Amniotic stem cell (primary cell): ENCODE measurements at places on chromosomes 16 and 17.

GRCh38 chr16:89704281-89704680, 2.8 kb upstream of the SPATA2L start:
- DNase-seq = no peak

- no peak for DNase-seq
Observed at GRCh38 chr16:57238682-57239081, 6.4 kb upstream of the ARL2BP start.

GRCh38 chr17:81342269-81343070, 47.4 kb upstream of the SLC38A10 start:
- DNase-seq = no peak

DNA sequence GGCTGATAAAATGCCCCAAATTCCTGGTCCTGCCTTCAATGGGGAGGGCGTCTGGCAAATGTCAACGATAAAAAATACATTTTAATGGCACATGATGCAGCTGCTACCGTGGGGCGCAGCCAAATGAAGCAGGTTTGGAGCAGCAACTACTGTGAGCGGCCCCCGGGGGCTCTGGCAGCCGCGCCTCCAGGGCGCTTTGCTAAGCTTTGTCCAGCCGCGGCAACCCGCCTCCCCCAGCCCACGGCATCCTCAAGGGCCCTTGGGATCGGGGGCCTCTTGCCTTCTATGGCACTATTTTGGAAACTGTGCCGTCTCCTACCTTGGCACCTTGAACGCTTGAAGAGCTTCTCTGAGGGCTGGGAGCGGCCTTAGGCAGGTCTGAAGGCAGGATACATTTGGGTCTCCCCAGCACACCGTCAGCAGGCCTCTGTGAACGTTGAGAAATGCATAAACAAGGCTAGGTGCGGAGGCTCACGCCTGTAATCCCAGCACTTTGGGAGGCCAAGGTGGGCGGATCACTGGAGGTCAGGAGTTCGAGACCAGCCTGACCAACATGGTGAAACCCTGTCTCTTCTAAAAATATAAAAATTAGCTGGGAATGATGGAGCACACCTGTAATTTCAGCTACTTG, 25.1 kb downstream of the TBX4 start:
- DNase-seq = no peak

- DNase-seq = no peak
Observed at GRCh38 chr16:88793251-88793954, 8.4 kb upstream of the PIEZO1 start.

DNA sequence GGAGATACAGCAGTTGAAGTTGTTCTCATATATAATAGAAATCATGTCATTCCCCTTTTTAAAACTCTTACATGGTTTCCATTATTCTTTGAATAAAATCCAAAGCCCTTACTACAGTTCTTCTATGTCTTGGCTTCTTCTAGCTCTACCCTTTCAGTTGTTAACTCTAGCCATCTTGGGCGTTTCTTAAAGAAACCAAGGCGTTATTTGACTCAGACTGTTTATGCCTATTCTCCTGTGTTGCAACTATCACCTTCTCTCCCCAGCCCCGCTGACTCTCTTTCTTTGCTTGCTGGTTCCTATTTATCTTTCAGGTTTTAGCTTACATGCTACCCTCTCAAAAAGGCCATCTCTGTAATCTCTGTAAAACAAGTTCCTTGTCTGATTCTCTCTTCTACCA, 32.7 kb downstream of the NFATC3 start:
- no peak for DNase-seq

DNA sequence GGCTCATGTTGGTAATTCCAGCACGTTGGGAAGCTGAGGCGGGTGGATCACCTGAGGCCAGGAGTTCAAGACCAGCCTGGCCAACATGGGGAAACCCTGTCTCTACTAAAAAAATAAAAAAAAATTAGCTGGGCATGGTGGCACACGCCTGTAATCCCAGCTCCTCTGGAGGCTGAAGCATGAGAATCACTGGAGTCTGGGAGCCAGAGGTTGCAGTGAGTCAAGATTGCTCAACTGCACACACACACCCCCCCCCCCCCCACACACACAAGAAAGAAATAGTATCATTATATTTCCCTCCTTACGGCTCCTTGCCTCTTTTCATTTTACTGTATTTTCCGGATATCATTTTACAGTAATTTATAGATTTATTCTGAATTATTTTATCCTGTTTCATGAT, 963.1 kb upstream of the GOT2 start:
- DNase-seq = no peak

DNA sequence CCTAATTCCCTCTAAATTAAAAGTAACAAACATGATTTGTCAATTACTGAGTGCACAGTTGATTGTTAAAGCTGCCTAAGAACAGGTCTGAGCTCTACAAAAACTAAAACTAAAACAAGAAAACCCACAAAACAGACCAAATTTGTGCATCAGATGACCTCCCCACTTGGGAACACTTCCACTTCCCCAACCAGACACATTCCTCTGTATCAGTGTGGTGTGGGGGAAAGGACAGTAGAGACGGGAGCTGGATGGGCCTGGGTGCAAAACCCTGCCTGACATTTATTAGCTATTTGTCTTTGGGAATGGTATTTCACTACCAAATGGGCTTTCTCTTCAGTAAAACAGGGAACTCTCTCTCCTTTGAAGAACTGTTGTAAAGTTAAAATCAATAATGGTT, 29.8 kb downstream of the STAT3 start:
- DNase-seq = no peak

DNA sequence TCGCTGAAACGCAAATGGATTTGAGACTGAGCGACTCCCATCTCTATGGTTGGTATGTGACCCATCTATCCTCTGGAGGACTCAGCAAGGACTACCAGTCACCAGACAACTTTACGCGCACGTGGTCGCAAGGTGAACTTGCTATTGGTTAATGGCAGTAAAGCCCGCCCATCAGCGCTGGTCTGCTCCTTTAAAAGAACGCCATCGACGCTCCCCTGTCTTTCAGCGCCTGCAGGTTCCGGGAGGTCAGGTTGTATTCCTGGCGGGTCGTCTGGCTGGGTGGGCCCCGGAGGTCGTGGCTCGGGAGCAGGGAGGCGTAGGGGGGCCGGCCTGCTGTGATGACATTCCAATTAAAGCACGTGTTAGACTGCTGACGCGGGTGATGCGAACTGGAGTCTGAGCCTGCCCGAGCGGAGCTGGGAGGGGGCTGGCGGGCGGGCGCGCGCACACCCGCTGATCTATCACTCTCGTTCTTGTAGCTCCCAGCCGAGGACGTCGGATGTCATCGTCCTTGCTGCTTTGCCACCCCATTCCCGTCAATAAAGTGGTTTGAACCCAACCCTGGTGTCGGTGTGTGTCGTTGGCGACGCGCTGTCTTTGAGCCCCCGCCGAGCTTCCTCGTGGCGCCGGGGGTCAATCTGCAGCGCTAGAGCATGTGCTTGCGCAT, 15.9 kb upstream of the ERN1 start:
- peak; percentile 97 for DNase-seq

GRCh38 chr17:58352596-58353388, 791 bp upstream of the SUPT4H1 start:
- no peak for DNase-seq

DNA sequence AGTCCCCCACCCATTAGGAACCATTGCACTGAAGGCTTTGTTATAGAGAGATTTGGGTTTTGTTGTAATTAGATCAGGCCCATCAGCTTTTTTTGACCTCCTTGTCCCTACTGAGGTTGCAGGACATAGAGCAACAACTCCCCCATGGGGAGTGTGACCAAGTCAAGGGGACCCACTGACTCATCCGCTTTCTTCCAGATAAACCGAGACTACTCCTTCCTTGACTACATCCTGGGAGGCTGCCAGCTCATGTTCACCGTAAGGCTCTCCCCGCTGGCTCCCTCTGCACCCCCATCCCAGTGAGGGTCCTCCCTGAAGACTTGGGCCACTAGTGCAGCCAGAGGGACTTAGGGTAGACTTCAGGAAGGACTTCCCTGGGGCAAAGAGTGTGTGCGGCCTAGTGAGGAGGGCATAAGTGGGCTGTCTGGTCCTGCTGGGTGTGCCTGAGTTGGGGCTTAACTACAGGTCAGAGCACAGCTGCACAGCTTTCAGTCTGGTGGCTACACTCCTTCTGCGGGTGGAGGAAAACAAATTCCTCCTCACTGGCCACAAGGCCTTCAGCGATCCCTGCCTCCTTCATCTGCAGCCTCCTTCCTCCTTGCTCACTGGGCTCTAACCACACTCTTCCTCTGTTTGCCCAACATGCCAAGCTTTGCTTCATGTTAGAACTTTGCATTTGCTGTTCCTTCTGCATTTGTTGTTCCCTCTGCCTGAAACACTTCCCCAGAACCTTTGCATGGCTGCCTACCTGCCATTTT, 31.0 kb downstream of the CPNE2 start:
- no peak for DNase-seq

DNA sequence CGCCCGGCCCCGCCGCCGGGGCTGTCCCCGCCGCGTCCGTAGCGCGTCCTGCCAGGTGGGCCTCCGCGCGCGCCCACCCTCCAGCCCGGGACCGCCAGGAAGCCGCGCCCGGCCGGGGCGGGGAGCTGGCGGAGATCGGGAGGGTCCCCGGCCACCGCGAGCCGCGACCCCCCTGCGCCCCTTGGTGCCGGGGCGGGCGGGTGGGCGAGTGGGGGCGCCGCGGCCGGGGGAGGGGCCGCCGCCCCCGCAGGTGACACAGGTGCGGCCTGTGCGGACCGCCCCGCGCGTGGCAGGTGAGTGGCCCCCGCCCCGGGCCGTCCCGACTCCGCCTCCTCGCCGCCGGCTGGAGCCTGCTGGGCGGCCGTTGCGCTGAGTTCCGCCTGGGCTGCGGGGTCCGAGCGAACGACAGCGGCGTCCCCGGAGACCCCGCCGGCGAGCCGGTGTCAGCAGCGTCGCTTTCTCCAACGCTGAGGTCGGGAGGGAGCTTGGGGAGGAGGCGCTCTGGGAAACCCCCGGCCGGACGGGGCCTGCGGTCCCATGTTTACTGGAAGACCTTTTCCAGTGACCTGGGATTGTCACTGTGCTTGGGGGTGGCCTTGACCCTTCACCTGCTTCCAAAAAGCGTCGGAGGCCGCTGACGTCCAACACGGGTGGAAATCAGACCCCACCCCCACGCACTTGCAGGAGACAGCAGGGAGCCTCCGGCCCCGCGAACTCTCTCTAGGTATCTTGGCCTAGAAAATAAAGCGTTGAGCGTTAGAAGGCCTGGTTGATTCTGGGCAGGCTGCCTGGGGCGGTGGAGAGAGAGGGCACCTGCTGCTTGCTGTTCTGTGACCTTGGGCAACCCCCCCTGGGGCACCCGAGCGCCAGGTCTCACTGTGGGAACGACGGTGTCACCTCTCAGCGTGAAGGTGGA, 542 bp downstream of the KLHL36 start:
- no peak for DNase-seq

DNA sequence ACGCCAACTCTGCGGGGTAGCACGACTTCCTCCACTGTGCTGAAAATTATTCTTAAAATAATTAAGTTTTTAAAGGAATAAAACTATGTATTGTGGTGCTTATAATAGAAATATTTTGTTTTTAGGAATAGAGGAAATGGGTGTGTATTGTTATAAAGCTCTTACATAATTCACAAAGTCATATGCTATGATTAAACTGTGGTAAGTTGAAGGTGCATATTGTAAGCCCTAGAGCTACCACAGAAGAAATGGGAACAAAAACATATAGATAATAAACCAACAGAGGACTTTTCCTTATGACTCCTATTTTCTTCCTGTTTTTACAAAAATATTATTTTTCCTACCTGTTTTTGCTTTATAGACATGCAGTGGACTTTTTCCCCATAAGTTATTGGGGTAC, 4.3 kb upstream of the SLFN11 start:
- no peak for DNase-seq

- DNase-seq = no peak
Observed at GRCh38 chr16:84827131-84827574, 7.4 kb downstream of the CRISPLD2 start.

- no peak for DNase-seq
Observed at GRCh38 chr16:81003610-81004460, 2.9 kb downstream of the CMC2 start.

GRCh38 chr17:71821511-71821910, 299.3 kb upstream of the SOX9 start:
- no peak for DNase-seq

- no peak for DNase-seq
Observed at GRCh38 chr17:80529904-80530292, 14.7 kb upstream of the RPTOR start.

DNA sequence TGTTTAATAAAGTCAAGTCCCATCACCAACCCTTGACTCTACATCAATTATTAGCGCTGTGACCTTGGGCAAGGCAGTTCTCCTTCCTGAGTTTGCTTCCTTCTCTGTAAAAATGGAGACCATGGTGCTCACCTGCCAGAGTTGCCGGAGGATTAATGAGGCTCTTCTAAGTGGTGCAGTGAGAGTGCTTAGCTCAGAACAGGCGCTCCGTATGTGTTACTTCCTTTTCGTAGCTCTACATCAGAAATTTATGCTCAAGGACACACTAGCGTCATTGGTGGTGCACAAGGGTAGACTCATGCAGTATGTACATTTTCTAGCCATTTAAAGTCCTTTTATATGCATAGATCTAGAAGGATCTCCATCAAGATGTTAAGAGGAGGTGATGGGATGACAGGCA, 17.4 kb upstream of the CMIP start:
- DNase-seq = no peak

GRCh38 chr17:17446666-17447155, 30.1 kb upstream of the MED9 start:
- DNase-seq = no peak

DNA sequence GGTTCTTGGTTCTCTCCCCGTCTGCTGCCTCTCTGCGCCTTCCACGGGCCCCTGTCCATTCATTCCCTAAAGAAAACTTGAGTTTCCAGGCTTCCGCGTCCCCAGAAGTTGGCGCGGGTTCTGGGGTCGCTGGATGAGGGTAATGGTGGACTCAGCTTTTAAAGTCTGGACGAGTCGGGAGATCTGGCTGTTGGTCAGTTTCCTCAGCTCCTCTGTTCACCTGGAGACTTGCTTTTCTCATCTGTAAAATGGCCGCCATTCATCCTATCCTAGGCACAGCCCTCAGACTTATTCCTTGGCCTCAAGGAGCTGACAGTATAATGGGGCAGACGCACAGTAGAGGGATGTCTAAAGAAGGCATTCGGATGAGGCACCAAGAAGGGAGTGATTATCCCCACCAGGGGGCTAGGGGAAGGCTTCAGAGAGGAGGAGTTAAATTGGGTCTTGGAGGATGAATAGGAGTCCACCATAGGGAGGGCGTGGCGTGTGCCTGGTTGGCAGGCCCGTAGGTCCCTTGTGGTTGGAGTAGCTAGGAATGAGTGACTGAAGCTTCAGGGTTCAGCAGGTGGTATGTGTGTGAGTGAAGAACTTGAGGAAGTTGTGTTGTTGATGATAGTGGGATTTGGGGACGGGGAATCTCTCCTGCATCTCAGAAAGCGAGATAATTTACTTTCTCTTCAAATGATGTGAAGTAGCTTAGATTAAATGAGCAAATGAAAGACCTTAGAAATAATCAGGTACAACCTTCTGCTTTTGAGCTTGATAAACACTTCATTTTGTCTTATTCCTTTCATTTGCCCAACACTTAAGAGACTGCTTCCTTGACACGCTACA, 652 bp downstream of the VPS35L start:
- DNase-seq = no peak

GRCh38 chr16:84272740-84273320, 21.8 kb upstream of the WFDC1 start:
- no peak for DNase-seq
